ENCODE measurements at places on chromosomes 12 and 14.
A peak's percentile ranks its signal among the peaks of the same experiment; 100 is the strongest.

- no peak for DNase-seq
These were observed 87.6 kb upstream of the PRB2 start for GRCh38 chr12:11482955-11483354.

GRCh38 chr12:105100998-105101397 lies 6.5 kb upstream of the WASHC4 start:
- DNase-seq, result no peak

- no peak for DNase-seq
These were observed 98.9 kb upstream of the PLEKHA5 start for GRCh38 chr12:19030603-19031002.

- no peak for DNase-seq
These were observed 45.2 kb downstream of the GXYLT1 start for GRCh38 chr12:42099433-42099832.

- DNase-seq, result no peak
These were observed 518.5 kb downstream of the SOX5 start for GRCh38 chr12:23431006-23431405.

GRCh38 chr12:118160536-118160935 lies 24.6 kb downstream of the PEBP1 start:
- DNase-seq, result no peak

DNA sequence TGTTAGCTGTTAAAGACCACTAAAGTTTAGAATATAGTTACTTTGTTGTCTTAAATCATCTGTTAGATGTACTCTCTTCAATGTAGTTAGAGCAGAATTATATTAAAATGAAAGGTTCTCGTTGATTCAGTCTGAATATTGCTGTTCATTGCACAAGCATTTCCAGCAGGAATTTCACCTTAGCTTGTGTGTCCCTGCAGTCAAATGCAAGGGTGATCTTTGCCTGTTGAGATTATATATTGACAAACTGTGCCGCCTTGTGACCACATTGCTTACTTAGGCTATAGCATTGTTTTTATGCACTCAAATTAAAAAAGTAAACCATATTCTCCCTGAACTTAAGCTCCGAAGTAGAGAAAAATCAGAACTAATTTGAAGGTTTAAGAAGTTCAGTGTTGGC lies 39.5 kb downstream of the ATP2A2 start:
- DNase-seq, result no peak

GRCh38 chr14:78164226-78164853 lies 5.8 kb upstream of the NRXN3 start:
- DNase-seq, result no peak

- DNase-seq, result no peak
These were observed 35.4 kb downstream of the RAD52 start for GRCh38 chr12:913919-914698.

DNA sequence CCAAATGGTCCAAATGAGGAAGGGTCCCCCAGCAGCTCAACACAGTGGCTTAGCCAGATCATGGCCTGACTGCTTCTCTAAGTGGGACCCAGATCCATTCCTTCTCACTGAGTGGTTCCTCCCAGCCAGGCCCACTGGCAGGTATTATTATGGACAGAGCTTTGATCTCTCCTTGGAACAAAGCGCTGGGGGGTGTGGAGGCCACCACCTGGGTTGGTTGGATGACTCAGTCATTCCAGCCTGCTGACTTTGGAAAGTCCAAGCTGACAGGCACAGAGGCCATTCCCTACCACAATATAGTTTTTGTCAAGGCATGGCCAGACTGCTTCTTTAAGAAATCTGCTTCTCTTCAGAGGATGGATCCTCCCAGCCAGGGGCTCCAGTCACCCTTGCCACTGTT lies 341.1 kb downstream of the BTG1 start:
- no peak for DNase-seq

DNA sequence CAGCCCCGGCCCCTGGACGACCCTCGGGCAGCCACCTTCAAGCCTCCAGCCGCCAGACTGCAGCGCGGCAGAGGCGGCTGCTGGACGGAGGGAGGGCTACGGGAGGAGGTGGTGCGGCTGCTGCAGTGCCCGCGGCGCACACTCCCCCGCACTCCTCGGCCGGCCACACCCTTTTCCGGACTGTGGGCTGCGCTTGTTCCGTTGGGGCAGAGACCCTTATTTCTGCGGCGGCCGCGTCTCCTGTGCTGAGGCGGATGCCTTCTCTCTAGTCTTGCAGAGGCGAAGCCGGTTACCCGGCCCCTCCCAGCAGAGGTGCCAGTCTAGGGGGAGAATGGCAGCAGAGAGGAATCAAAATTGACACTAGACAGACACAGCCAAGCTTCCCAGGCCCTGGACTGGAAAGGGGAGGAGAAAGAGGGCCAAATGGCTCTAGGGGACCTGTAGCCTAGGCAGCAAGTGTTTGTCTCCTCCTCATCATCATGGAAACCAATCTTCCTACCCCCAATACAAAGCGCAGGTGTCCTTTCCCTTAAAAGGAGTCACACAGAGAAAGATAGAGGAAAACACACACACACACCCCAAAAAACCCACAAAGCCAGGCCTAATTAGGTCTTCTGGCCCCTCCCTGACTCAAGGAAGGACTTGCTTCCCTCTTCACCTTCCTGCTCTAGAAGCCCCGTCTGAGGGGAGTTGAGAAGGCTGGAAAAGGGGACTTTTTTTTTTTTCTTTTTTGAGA lies 1.3 kb downstream of the ESYT1 start:
- peak; percentile 46 for DNase-seq

DNA sequence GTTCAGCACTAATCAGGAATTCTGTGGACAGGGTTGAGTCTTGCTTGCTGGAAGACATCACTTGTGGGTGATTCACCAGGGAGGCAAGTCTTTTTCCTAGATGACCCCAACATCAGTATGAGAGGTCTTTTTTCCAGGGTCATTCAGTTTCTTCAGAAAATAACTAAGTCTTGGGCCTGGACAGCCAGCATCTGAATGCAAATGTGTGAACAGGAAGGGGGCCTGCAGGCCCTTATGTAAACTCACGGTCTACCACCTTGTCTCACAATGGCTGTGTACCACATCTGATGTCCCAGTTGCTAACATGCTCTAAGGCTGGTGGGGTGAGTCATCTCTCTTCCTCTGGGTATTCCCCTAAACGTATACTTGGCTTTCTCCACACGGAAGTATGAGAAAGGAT lies 79.2 kb downstream of the HECTD4 start:
- peak; percentile 40 for DNase-seq

- DNase-seq, result no peak
These were observed 13.9 kb downstream of the JDP2 start for GRCh38 chr14:75441728-75442127.

DNA sequence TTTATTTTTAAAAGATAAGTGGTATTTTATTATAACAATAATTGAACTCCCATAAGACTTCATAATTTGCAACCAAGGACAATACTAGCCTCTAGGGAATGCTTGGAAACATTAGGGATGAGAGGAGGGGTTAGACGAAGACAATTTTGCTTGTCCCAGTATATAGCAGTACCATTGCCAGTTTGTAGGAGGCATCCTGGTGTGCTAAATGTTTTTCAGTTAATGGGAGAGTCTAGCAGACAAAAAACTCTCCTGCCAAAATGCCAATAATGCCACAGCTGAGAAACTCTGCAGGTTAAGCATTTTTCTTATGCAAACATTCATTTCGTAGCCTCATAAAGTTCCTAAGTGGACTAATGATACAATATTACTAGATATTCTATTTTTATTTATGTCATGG lies 38.1 kb downstream of the RASSF9 start:
- no peak for DNase-seq

DNA sequence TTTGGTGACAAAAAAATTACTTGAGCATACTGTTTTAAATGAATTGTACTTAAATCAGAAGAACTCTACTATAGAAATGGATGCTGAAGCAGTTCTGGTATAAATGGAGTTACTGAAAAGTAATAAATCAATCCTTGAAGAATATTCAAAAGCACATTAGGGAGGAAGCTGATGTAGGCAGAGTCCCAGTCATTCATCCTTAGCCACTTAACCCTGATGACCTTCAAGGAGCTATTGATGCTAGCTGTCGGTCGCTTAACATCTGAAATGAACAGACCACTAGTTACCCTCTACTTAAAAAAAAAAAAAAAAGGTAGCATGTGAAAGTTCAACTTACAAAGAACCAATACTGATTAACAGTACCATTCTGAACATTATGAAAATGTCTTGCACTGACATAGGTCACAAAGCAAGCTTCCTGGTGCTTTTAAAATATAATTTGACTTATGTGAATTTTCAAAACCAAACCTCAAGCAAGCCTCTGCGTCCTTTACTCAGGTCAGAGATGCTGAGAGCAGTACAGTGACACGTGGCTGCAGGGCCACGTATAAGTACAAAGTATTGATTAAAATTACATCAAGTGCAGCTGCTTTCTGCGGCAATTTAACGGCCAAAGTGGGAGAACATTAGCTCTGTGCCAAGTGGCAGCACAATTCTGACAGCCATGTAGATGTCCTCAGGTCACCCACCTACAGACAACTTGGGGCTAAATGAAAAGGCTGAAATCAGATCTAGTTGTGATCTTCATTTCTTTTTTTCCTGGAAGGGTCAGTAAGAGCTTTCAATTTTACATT lies 18.1 kb downstream of the PPM1H start:
- DNase-seq, result no peak

DNA sequence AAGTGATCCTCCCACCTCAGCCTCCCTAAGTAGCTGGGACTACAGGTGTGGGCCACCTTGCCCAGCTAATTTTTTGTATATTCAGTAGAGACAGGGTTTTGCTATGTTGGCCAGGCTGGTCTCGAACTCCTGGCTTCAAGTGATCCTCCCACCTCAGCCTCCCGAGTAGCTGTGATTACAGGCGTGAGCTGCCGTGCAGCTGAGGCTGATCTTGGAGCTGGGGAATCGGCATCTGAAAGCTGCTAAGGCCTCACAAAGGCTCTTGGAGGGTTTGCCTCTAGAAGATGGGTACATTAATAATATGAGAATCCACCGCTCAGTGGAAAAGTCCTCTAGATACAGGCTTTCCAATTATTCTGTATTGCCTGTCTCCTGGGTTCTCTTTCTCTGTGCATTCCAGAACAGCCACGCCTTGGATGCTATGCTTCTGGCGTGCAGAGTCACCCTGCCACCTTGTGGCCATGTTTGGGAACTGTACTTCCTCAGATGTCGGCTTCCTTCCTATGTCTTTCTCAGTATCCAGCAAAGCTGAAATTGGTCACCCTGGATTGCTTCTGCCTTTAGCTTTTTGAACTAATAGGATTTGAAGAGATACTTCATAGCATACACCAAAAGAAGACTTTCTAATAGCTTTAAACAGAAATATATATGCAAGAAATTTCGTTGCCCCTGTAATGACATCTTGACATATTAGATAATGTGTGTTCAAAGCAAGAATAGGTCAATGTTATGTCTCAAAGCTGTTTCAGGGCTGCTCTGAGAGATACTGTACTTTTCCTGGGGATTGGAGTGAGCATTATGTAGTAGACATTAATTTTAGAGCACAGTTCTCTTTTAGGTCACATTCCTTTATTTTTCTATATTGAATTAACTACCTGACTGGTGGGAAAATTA lies 75.4 kb downstream of the SNAPC1 start:
- peak; percentile 51 for DNase-seq

GRCh38 chr14:94045101-94045500 lies 19.0 kb downstream of the OTUB2 start:
- DNase-seq, result no peak

- no peak for DNase-seq
These were observed 1480.2 kb downstream of the AACS start for GRCh38 chr12:126545411-126545810.

- peak; percentile 55 for DNase-seq
These were observed 11.1 kb downstream of the ACTN1 start for GRCh38 chr14:68968051-68968450.

DNA sequence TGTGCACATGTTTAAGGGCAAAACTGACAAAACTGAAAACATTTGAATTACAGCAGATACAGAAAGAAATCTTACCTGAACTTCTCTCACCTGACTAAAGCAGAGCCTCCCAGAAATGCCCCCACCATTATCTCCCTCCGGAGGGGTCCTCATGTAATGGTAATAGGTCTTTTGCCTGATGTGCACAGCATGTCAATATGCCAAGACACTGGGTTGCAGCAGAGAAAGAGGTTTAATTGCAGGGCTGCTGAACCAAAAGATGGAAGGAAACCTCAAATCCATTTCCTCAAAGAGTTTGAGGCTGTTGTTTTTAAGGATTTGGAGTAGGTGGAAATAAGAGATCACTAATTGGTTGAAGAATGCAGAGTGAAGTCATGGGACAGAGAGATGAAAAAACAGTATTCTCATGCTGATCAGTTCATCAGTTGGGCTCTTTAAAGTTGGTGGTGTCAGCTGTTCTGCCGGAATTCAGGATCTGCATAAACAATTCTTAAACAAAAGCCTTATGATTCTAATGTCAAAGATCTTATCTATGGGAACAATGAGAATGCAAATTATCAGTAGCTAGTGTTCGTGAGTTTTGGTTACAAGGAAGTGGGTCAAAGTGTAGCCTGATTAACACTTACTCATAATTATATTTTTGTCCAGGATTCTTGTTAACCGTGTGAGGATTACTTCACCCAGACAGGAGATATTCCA lies 18.2 kb downstream of the ANG start:
- DNase-seq, result no peak

GRCh38 chr12:48977290-48978281 lies 536 bp upstream of the WNT1 start:
- DNase-seq, result peak; percentile 50

- no peak for DNase-seq
These were observed 4.4 kb downstream of the SERPINA11 start for GRCh38 chr14:94448071-94448808.

DNA sequence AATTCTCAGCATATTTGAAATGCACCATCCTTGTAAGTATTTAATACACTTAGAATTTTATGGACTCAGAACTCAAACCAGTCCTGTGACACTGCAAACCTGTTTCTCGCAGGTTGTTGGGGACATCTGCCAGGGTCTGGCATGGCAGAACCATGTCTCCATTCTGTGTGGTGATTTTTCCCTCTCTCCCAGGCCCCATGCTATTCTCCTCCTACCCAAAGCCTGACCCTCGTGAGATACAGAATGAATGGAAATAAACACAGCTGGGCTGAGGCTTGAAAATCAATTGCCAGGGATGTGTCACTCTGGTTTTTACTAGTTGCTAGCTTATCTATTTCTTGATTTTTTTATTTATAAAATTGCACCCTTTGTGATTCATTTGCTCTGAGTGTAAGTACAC lies 19.8 kb downstream of the TPH2 start:
- DNase-seq, result no peak

- DNase-seq, result no peak
These were observed 421.0 kb downstream of the RPL10L start for GRCh38 chr14:46230540-46230939.

- DNase-seq, result no peak
These were observed 12.5 kb downstream of the IFNG-AS1 start for GRCh38 chr12:68001486-68002466.

- no peak for DNase-seq
These were observed 8.5 kb upstream of the VASH1 start for GRCh38 chr14:76752744-76753143.

Data from stimulated activated CD8-positive, alpha-beta memory T cell treated with anti-CD3 and anti-CD28 coated beads, Interleukin-7, amount 100 ng/mL, for 4 hours (primary cell).